ENCODE measurements at places on chromosomes 13 and 19. TPM values are rescaled to one million over a fixed set of nuclear protein-coding genes. Genes with fewer than 3 reads are reported as not detected.

DNA sequence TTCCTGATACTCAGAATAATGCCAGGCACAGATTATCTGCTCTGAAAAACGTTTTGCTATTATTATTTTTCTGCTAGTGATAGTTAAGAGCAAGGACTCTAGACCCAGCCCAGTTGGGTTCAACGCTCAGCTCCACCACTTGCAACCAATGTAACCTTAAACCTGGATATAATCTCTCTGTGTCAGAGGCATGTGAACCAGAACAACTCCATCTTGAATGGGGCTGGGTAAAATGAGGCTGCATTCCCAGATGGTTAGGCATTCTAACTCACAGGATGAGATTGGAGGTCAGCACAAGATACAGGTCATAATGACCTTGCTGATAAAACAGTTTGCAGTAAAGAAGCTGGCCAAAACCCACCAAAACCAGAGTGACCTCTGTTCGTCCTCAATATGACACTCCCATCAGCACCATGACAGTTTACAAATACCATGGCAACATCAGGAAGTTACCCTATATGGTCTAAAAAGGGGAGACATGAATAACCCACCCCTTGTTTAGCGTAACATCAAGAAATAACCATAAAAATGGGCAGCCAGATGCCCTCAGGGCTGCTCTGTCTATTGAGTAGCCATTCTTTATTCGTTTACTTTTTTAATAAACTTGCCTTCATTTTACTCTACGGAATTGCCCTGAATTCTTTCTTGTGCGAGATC lies 13.6 kb downstream of the FAM187B start:
- DNase-seq: no peak

DNA sequence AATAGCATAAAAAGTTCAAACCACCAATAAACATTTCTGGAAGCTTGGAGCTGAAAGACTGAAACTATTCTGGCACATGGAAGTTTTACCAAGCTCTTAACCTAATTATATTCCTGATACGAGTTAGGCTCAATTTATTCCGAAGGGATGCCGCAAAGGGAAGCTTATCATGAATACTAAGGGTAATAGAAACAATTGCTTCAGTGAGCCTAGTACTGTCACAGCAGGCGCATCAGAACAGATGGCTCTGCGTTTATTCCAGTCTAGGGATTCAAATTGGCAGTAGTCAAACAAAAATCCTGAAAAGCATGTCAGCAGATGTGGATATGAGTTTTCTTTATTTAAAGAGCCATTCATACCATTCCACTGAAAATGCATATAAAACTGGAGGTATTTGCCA lies 779.5 kb downstream of the GPC5 start:
- DNase-seq: no peak

GRCh38 chr13:40348096-40348679 lies 318.3 kb downstream of the FOXO1 start:
- DNase-seq: no peak

- DNase-seq: no peak
Measured at GRCh38 chr13:99800011-99800410, 171.6 kb downstream of the ZIC5 start.

DNA sequence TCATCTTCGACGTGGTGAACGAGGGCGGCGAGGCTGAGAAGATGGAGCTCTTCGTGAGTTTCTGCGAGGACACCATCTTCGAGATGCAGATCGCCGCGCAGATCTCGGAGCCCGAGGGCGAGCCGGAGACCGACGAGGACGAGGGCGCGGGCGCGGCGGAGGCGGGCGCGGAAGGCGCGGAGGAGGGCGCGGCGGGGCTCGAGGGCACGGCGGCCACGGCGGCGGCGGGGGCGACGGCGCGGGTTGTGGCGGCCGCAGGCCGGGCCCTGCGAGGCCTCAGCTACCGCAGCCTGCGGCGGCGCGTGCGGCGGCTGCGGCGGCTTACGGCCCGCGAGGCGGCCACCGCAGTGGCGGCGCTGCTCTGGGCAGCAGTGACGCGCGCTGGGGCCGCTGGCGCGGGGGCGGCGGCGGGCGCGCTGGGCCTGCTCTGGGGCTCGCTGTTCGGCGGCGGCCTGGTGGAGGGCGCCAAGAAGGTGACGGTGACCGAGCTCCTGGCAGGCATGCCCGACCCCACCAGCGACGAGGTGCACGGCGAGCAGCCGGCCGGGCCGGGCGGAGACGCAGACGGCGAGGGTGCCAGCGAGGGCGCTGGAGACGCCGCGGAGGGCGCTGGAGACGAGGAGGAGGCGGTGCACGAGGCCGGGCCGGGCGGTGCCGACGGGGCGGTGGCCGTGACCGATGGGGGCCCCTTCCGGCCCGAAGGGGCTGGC lies 52.6 kb downstream of the MAP4K1 start:
- DNase-seq: no peak

- DNase-seq: no peak
Measured at GRCh38 chr13:113211774-113212173, 2.4 kb downstream of the CUL4A start.

DNA sequence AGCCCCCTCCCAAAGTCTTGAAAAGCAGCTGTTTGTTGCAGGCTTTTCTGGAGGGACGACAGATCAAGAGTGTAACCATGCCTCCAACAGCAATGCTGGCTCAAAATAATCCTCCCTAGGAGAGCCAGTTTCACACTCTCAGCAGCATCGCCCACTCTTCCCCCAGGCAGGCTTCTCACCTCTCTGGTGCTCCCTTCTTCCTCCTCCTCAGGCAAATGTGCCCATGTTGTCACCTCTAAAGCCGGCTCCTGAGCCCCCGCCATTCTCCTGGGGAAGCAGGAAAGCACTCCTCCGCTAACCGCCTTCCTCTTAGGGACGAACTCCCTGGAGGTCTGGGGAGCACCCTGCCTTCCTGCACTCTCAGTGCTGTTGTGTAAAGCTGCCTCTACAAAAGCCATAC lies 98.9 kb upstream of the SGCG start:
- DNase-seq: no peak

- no peak for DNase-seq
Measured at GRCh38 chr13:27236478-27236877, 14.9 kb upstream of the RPL21 start.

DNA sequence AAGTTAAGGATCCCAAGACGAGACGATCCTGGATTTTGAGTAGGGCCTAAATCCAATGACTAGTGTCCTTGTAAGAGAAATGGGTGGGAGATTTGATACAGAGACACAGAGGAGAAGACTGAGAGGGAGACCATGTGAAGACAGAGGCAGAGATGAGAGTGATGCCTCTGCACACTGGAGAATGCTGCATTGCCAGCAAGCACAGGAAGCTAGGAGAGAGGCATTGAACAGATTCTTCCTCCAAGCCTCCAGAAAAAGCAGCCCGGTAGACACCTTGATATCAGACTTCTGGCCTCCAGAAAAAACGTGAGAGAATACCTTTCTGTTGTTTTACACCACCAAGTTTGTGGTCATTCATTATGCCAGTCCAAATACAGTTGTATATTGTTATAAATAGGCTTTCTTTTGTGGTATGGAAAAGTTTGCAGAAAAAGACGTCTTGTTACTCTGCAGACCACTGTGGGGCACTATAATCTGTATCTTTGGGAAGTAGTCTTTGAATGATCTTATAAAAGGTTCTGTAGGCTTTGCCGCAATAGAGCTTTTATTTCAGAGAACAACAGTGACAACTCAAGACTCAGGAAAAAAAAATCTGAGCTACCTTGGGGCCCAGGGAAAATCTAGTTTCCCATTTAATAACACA lies 17.9 kb upstream of the RFC3 start:
- DNase-seq: peak; percentile 69

DNA sequence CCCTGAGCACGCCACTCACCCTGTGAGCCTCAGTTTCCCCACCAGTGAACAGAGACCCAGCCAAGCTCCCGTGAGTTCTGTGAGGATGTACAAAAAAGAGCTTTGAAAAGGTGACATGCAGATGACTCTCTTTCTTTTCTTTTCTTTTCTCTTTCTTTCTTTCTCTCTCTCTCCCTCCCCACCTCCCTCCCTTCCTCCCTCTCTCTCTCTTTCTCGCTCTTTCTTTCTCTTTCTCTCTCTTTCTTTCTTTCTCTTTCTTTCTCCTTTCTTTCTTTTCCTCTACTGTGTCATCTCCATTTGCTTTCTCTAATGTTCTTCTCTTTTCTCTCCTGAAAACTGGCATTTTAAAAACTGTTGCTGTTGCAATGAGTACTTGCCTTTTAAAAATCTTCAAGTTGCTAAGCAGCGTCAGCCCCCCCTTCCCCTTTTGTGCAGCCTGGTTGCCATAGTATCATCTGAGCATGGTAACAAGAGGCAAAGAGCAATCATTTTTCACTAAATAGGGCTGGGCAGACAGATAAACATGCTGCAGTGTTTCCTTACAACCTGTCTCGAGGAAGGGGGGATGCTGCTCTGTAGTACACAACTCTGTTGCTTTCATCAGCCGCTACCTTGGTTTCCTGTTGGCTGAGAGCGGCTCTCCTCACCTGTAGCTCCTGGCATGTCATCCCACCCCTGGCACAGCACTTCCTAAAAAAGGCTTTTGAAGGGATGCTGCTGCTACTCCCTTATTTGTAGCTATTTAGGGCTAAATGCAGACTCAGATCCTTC lies 108.7 kb upstream of the MBNL2 start:
- DNase-seq: peak; percentile 54

- DNase-seq: no peak
Measured at GRCh38 chr13:48255954-48256353, 22.9 kb downstream of the ITM2B start.

- DNase-seq: no peak
Measured at GRCh38 chr19:55087542-55087901, 11.9 kb downstream of the EPS8L1 start.

GRCh38 chr19:51136851-51137551 lies 5.1 kb upstream of the SIGLEC7 start:
- no peak for DNase-seq

DNA sequence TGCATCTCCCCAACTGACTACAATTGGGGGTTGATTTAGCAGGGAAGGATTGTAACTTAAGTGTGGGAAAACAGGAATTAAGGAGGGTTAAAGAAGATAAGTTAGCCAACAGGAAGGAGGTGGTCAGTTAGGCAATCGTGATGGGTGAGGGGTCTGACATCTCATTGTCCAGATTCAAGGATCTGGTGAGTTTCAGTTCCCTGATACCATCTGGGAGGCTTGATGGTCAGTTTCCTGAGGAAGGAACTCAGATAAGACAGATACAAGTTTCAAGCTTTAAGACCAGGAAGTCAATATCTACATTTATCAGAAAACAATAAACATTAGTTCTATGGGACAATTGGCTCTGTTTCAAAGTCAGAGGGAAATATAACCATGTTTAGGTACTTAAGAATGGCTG lies 601.8 kb downstream of the SLITRK6 start:
- DNase-seq: no peak

DNA sequence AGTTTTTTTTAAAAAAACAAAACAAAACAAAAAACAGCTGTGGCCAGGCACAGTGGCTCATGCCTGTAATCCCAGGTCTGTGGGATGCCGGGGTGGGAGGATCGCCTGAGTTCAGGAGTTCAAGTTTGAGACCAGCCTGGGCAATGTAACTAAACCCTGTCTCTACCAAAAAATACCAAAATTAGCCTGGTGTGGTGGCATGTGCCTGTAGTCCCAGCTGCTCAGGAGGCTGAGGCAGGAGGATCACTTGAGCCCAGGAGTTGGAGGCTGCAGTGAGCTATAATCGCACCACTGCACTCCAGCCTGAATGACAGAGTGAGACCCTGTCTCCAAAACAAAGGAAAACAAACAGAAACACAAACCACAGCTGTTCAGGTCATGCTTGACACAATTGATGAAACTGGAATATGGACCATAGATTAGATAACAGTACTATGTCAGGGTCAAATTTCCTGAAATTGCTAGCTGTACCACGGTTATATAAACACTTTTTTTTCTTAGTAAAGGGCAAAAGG lies 6.9 kb upstream of the ANGPTL4 start:
- no peak for DNase-seq

DNA sequence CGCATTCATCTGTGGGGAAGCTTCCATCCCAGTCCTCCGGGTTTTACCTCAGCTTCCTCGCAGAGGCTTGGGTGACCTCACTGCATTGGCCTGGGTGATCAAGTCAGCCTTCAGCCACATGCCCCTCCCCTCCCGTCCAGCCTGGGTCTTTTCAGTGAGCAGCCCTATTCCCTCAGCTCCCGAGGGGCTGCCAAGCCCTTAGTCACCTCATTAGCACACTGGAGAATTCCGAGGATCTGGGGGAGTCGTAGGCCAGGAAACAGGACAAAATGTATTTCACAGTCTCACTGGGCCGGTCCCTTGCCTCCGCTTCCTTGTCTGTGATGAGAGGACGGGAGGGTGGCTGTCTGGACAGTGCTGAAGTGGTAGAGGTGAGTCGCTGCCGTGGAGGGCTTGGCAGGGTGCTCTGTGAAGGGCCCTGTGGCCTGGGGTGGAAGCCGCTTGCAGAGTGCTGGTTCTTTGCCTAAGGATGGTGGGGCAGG lies 19.9 kb downstream of the KDM4B start:
- DNase-seq: no peak

- no peak for DNase-seq
Measured at GRCh38 chr13:98873377-98874028, 104.4 kb downstream of the DOCK9 start.

- no peak for DNase-seq
Measured at GRCh38 chr13:21837841-21838551, 167.1 kb downstream of the FGF9 start.

GRCh38 chr19:33150852-33151518 lies 19.1 kb downstream of the WDR88 start:
- DNase-seq: no peak

GRCh38 chr13:27663947-27664346 lies 42.3 kb downstream of the POLR1D start:
- DNase-seq: no peak

DNA sequence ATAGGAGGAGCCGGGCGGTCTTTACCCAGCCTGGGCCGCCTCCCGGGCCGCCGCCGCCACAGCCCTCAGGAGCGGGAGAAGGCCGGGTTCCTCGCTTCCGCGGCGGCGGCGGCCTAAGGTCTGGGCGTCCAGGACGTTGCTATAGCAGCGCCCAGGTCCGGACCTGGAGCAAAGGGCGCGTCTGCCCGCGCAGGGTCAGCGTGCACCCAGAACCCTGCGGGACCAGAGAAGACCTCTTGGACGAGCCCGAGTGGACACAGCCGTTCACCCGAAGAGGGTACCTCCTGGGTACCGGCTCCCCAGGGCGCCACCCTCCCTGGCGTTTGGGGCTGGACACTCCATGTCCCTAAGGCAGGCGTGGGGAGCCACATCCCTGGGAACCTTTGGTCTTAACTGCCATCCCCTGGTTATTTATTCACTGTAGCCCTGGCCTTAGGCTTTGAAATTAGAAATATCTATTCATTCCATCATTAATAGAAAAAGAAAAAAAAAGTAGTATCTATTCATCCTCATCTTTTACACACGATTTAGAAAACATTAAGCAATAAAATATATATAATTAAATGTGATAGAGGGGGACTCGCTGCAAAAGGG lies 2.4 kb downstream of the DZIP1 start:
- peak; percentile 57 for DNase-seq

The TMEM238 gene
- total RNA-seq: 4.2 TPM

The OR7E24 gene
- total RNA-seq: not detected

The PCP2 gene
- total RNA-seq: not detected

The MBD3L3 gene
- total RNA-seq: not detected

The C5AR1 gene
- total RNA-seq: 1.2 TPM

The FOXO1 gene
- 24.1 TPM for total RNA-seq

The ONECUT3 gene
- not detected for total RNA-seq

The ZNF302 gene
- total RNA-seq: 55.6 TPM

The ZNF667 gene
- total RNA-seq: 9.6 TPM
